WTC11 (cell line): ENCODE measurements at places on chromosomes 5 and 9. TPM values are rescaled to one million over a fixed set of nuclear protein-coding genes. Genes with fewer than 3 reads are reported as not detected.
A peak's percentile ranks its signal among the peaks of the same experiment; 100 is the strongest.

DNA sequence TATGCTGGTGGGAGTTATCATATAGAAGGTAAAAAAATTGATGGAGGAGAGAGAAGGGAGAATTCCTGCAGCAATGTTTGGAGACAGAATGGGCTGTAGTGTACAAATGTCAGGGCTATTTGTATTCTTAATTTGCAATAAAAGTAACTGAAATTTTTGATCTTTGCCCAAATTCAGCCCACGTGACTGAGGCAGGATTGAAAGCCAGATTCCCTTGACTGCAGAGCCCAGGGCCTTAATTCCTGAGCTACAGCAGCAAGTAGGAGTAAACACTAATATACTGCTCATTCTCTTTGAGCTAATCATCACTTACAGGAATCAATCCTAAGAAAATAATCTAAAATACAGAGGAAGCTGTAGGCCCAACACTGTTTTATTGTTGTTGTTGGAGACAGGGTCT is 5.2 kb upstream of the ANXA6 start:
- H3K27me3 ChIP-seq: peaks cover 17% of the 10 kb centered on the region
- no peaks in the 10 kb centered on the region for H3K36me3 ChIP-seq
- DNase-seq: no peak
- no peak overlapping the region for H3K27ac ChIP-seq

GRCh38 chr5:6350277-6351090 is 27.9 kb downstream of the MED10 start:
- H3K27me3 ChIP-seq: peaks cover 4% of the 10 kb centered on the region; the same call in 1 of the 2 replicates
- no peak overlapping the region for H3K27ac ChIP-seq
- no peaks in the 10 kb centered on the region for H3K36me3 ChIP-seq
- H3K4me1 ChIP-seq: no peaks in the 10 kb centered on the region

GRCh38 chr5:90308787-90309585 is 100.6 kb downstream of the CETN3 start:
- DNase-seq: no peak
- H3K4me3 ChIP-seq: no peak overlapping the region

DNA sequence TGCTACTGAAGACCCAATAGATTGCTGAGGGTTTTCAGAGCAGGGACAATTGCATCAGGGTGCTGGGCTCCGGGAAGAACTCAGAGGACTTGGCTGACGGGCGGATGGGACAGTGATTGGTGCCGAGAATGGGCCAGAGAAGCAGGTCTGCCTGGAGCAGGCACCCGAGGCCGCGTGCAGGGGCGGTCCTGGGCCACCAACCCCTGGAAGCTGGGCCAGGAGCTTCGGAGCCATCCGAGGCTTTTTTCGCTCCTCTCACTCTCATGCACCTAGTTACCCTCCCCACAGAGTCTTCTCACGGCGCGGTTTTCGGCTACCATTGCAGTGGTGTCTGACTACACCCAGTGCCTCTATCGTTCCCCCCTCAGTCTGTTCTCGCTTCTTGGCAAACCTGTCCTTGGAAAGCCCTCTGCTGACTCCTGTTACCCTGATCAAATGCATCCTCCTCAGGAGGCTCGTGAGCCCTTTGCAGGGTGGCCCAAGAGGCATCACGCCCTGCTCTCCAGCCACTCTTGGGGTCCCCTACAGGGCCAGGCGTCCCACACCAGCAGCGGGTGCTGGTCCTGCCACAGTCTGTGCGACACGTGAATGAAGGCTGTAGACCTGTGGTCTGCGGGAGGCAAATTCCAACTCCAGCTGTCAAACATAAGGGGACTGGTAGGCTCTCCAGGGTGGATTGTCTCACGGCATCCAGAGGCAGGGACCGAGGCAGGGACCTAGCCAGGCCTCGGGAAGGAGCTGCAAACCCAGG is 1.2 kb upstream of the CLPTM1L start:
- H3K36me3 ChIP-seq: peaks cover 20% of the 10 kb centered on the region
- no peaks in the 10 kb centered on the region; the same call in 1 of the 2 replicates for H3K27me3 ChIP-seq
- no peak for DNase-seq
- H3K27ac ChIP-seq: no peak overlapping the region
- H3K4me3 ChIP-seq: peak overlapping the region; percentile 70

DNA sequence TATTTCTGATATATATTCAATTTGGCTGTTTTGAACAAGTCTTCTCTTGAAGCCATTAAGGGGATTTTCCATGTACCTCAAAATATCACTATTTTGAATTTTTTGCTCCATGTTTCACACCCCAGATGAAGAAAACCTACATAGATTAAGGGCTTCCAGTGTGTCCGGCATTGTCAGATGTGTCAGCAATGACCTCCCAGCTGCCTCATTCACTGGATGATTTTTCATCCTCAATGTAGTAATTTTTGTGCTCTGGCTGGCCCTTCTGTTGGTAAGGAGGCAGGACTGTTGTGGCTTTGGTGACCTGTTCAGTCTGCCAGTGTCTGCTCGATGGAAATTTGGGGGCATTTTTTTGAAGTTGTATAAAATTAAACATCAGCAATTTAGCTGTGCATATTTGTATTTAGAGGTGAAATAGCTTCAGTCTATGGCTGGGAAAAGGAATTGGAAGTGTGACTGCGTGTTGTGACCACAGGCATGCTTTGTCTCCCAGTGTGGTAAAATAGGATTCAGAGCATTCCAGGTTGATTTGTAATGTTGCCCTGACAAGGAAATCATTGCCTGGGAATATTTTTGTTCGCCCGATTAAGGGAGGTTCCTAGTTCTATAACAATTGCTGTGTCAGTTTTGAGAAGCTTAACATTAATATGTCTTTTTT is 312.4 kb downstream of the ARHGEF28 start:
- no peaks in the 10 kb centered on the region for H3K27me3 ChIP-seq
- H3K4me3 ChIP-seq: no peak overlapping the region
- DNase-seq: no peak
- no peak overlapping the region for H3K27ac ChIP-seq
- H3K4me1 ChIP-seq: peaks cover 10% of the 10 kb centered on the region
- no peaks in the 10 kb centered on the region for H3K36me3 ChIP-seq

DNA sequence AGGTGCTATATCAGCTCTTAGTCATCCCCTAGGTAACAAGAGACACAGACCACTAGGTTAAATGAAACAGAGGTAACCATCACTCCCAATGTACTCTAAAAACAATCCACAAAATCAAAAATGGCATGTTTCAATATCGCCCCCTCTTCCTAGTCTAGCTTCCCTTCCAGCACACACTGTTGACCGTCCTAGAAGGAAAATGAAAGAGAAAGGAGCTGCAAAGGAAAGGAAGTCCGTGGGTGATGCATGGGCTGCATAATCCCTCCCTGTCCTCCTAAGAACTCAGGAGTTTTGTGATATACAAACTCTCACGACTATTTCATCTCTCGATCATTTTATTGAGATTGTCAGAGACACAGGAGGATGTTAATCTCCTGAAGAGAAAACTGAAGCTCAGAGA is 101.6 kb downstream of the RFK start:
- H3K27me3 ChIP-seq: no peaks in the 10 kb centered on the region; the same call in 1 of the 2 replicates
- peaks cover 7% of the 10 kb centered on the region for H3K4me1 ChIP-seq
- DNase-seq: no peak
- H3K4me3 ChIP-seq: no peak overlapping the region

- DNase-seq: no peak
- H3K4me1 ChIP-seq: no peaks in the 10 kb centered on the region
- H3K4me3 ChIP-seq: no peak overlapping the region
- no peak overlapping the region for H3K27ac ChIP-seq
Observed at GRCh38 chr5:43573058-43573457, 16.2 kb upstream of the PAIP1 start.

KCNMB1 gene
- 0.16 to 0.24 TPM (median 0.21 TPM) in 3 replicates for total RNA-seq

RNF183 gene
- total RNA-seq: 0.17 to 0.25 TPM (median 0.25 TPM) in 3 replicates

AQP3 gene
- total RNA-seq: 3.0 to 3.6 TPM (median 3.5 TPM) in 3 replicates
